Bronchial epithelial cell (primary cell): ENCODE measurements at places on chromosomes 16 and 17.
A peak's percentile ranks its signal among the peaks of the same experiment; 100 is the strongest.

DNA sequence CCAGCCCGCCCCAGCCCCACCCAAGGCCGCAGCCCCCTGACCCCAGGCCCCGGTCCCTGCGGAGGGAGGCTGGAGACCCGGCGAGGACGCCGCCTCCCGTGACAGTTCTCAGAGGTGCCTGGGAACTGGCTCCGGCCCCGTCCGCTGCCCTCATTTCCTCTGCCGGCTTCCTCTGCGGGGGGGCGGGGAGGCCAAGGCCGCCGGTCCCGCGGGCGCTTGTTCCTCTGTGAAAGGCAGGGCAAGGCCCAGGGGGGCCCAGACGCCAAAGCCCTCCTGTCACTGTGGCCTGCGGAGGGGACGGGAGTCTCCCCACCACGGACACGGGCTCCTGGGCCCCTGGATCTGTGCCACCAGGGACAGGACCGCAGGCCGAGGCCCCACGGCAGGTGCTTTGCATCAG, 5.0 kb upstream of the PVALEF start:
- DNase-seq, result no peak

DNA sequence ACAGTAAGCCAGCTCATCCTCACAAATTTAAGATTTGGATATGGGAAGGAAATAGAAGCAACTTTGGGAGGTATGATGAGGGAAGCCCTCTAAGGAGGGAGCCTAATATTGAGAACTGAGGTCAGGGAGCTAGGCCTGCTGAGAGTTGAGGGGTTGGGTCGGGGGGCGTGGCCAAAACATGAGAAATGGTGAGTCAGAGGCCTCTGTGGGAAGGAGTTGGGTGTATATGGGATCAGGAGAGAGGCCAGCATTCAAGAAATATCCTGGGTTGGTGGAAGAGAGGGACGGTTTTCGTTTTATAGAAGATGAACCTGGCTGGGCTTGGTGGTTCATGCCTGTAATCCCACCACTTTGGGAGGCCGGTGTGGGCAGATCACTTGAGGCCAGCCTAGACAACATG, 48.4 kb downstream of the CLEC16A start:
- peak; percentile 83 for DNase-seq

GRCh38 chr16:30092373-30093010, 768 bp upstream of the TBX6 start:
- peak; percentile 30 for DNase-seq

DNA sequence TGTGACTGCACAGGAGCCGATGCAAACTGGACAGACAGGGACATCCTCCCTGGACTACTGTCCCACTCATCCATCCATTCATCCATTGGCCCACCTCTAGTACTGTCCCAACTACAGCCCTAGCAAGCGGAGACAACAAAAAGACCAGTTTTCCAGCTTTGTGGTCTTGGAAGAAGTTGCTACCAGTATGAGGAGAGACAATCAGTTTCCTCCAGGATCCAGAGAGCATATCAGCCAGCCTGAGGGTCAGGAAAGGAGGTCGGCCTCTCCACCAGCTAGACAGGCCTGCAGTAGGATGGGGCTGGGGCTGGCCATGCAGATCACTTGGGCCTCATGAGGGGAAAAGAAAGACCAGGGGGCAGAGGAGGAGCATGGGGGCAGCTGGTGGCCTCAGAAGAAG, 16.8 kb downstream of the KRT33A start:
- no peak for DNase-seq

DNA sequence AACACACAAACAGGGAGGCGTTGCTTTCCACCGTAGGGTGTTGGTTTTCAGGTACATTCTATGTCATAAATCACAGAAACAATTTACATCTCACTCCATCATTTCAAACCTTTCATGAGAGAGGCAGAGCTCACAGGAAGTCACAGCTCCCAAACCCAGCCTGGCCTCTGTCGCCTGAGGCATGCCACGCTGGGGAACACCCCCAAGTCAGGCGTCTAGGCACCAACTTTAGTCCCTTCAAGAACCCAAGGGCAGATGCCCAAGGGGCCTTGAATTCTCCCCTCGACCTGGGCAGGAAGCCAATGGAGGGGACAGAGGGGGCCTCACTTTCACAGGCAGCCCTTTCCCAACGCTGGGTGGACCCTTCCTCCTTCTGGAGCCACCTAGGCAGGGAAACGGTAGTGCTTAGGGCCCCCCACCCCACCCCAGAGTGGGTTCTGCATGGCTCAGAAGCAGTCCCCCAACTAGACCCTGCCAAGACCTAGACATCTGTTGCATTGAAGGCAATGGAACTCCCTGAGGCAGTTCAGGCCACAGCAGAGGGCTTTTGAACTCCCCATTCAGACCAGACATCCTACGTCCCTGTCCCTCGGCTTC, 10.6 kb downstream of the TBX4 start:
- no peak for DNase-seq

- no peak for DNase-seq
Measured at GRCh38 chr17:68103148-68103547, 67.6 kb downstream of the KPNA2 start.

GRCh38 chr17:39209317-39210092, 9.4 kb downstream of the RPL19 start:
- DNase-seq, result peak; percentile 32

GRCh38 chr16:47924950-47925349, 230.8 kb downstream of the ABCC12 start:
- DNase-seq, result no peak

GRCh38 chr17:74690409-74690825, 22.3 kb downstream of the CD300LF start:
- no peak for DNase-seq

DNA sequence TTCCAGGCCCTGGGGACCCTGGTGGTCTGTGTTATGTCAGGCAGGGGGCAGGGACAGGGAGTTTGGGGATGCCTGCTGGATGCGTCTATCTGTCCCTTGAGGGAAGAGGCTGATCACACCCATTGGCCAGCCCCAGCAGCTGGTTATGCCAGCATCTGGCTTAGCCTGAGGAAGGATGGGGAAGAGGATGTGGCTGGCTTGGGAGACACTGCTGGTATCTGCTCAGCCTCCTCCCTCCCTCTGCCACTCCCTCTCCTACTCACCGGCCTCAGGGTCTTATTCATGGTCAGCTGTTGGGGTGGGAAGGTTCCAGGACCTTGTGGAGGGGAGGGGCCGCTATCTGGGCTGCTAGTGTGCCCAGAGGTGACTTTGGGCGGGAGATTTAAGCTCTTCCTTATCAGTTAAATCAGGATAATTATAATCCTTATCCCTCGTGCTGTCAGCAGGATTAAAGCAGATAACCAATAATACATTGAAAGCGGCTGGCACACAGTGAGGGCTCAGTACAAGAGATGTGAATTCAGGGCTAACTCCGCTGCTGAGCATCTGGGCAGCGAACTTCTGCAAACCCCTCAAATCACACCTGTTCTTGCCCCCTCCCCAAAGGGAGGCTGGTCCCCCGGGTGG, 36.0 kb upstream of the MLKL start:
- DNase-seq, result peak; percentile 10

GRCh38 chr16:12240036-12240435, 263.5 kb downstream of the SNX29 start:
- DNase-seq, result no peak

GRCh38 chr16:89422527-89422904, 67.8 kb downstream of the ANKRD11 start:
- DNase-seq, result no peak

DNA sequence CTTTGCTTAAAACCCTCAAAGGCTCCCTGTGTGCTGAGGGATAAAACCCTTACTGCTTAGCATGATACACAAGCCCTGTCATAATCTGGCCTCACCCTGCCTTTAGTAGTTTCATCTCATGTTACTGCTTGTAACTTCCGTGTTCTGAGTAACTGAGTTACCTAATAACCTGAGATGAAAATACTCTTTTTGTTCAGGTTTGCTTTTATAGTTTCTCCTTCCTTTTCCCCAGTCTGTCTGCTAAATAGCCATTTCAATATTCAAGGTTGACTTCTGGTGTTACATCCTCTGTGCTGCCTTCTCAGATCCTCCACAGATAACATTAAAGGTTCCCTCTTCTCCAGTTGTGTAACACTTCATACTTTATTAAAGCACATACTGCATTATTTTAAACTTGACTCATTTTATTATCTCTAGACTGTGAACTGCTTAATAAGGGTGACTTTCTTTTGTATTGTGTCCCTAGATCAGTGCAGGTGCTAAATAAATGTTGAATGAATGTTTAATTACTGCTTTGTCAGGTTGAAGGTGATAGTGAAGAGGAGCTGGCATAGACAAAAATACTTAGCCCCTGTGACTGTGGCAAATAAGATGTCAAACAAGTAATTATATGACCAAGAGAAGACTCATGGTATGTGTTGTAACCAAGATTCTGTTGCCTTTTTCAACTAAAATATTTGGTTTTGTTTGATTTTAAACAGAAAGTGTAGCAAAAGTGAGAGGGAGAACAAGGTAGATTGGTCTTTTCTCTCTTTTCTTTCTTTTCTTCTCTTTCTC, 47.8 kb downstream of the NFAT5 start:
- DNase-seq, result peak; percentile 94

GRCh38 chr17:67107811-67108775, 63.7 kb downstream of the CACNG1 start:
- DNase-seq, result no peak

GRCh38 chr16:89921702-89922476, 1.3 kb upstream of the TUBB3 start:
- peak; percentile 87 for DNase-seq

GRCh38 chr16:1794908-1795666, 1.6 kb upstream of the IGFALS start:
- DNase-seq, result no peak

DNA sequence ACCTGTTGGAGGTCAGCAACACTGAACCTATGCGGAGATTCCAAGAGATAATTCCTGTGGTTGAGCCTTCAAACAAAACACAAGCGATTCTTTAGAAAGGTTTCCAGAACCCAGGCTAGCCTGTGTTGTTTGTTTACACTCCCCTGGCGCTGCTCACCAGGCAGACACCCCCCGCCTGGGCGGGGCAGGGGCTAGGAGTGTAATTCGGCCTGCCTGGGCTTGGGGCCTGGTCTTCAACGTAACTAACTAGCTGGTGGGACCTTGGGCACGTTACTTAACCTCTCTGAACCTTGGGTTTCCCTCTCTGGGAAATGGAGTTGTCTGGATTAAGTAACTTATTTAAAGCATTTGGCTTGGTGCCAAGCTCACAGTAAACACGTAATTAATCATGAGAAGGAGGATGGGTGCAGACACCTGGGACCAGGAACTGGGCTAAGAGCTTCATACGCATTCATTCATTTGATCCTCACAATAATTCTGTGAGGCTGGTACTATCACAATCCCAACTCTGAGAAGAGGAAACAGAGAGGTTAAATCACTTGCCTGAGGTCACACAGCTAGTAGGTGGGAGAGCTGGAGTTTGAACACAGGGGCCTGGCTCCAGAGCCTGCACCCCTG, 7.6 kb upstream of the ARHGAP27 start:
- DNase-seq, result peak; percentile 81

DNA sequence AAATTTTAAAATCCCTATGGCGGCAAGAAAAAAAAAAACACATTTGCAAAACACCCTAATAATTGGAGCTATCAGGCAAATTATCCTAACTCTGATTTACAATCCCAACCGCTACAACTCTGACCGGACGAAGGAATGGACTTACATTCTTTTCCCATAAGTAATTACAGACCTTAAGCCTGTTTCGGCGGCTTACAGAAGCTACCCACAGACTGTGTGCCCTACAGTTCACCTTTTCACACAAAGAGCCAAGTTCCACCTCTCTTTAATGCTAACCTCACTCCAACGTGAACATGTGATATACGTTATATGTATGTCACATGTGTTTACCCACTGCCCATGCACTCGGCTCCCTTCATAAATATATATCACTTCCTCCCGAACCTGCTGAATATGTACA, 8.7 kb upstream of the MEAK7 start:
- DNase-seq, result no peak

DNA sequence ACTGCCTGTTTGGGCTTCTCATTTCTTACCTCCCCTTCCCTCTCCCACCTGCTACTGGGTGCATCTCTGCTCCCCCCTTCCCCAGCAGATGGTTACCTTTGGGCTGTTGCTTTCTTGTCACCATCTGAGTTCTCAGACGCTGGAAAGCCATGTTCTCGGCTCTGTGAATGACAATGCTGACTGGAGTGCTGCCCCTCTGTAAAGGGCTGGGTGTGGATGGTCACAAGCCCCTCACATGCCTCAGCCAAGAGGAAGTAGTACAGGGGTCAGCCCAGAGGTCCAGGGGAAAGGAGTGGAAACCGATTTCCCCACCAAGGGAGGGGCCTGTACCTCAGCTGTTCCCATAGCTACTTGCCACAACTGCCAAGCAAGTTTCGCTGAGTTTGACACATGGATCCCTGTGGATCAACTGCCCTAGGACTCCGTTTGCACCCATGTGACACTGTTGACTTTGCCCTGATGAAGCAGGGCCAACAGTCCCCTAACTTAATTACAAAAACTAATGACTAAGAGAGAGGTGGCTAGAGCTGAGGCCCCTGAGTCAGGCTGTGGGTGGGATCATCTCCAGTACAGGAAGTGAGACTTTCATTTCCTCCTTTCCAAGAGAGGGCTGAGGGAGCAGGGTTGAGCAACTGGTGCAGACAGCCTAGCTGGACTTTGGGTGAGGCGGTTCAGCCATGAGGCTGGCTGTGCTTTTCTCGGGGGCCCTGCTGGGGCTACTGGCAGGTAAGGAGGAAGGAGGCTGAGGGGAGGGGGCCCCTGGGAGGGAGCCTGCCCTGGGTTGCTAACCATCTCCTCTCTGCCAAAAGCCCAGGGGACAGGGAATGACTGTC, at the start of gene CD68:
CD68 (plus strand) TSS at position 638 of the 833 bp plus-strand sequence; CDS start at position 678, 40 bp downstream.
- peak; percentile 98 for DNase-seq

DNA sequence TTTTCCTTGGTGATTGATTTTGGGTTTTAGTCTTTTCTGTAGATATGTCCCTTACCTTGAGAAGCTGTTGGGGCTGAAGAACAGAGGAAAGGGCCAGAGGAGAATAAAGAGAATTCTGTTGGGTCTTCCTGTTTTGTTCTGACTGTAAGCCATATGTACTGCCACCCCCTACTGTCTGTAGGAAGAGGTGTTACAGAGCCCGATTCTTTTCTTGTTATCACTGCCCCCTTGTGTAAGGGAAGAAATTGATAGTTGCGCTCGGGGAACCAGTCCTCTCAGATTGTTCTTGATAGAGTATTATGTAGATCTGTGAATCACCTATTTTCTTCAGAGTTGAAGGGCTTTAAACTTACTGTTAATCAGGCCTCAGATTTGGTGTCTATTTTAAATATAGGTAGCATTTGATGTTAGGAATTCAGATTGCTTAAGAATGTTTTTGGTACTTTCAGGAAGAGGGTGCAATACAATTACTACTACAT, 2.4 kb downstream of the TANC2 start:
- peak; percentile 91 for DNase-seq

GRCh38 chr16:27628241-27628942, 78.4 kb downstream of the KATNIP start:
- no peak for DNase-seq

DNA sequence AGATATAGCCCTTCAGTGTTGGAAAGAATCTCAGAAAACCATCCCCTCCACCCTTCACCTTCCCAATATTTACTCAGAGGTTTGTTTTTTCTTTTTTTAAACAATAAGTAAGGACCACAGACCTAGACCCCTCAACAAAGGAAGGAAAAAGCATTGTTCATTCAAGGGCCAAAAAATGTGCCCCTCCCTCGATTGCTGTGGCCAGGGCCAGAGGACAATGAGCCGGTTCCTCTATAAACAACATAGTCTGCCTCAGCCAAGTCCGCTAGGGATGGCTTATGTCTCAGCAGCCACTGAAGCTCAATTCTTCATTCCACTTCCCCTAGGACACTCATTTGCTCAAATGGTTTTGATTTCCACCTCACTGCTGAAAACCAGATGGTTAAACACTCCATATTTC, 24.0 kb downstream of the TRIM16 start:
- no peak for DNase-seq
